ENCODE measurements at places on chromosomes 12 and 14. TPM values are rescaled to one million over a fixed set of nuclear protein-coding genes. Genes with fewer than 3 reads are reported as not detected.

The TAS2R42 gene
- total RNA-seq = not detected

The PKP2 gene
- 4.2 TPM for total RNA-seq

GRCh38 chr12:28936711-28937110 lies 212.4 kb upstream of the FAR2 start:
- DNase-seq = no peak
- H3K36me3 ChIP-seq = no peaks in the 10 kb centered on the region
- H3K4me1 ChIP-seq = no peaks in the 10 kb centered on the region
- H3K27ac ChIP-seq = no peak overlapping the region
- H3K4me3 ChIP-seq = no peak overlapping the region
- no peaks in the 10 kb centered on the region for H3K27me3 ChIP-seq

DNA sequence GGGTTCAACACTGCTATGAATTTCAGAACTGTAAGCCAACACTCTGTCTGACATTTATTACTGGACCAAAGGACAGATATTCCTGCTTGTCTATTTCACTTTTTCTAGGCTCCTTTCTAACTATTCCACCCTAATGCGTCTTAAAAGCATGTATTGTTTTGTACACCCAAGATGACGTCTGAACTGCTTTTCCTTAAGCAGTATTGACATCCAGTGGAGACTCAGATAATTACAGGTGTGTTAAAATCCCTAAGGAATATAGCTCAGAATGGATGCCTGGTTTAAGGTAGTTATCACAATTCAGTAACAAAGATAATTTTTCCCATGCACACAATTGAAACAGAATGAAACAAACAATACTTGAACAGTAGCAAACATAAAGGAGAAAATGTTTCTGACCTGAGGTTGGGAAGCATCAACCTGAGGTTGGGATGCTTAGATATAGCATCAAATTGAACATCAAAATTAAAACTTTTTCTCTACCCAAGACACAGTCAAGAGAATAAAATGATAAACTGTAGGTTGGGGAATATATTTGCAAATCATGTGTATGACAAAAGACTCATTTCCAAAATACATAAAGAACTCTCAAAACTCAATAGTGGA lies 93.7 kb upstream of the PTPRR start:
- H3K27me3 ChIP-seq = no peaks in the 10 kb centered on the region
- no peaks in the 10 kb centered on the region for H3K4me1 ChIP-seq
- no peak for DNase-seq

GRCh38 chr14:104142136-104142945 lies 4.0 kb downstream of the KIF26A start:
- H3K27me3 ChIP-seq = peaks cover 23% of the 10 kb centered on the region
- peak; percentile 34 for DNase-seq
- no peak overlapping the region for H3K27ac ChIP-seq
- no peak overlapping the region for H3K4me3 ChIP-seq

DNA sequence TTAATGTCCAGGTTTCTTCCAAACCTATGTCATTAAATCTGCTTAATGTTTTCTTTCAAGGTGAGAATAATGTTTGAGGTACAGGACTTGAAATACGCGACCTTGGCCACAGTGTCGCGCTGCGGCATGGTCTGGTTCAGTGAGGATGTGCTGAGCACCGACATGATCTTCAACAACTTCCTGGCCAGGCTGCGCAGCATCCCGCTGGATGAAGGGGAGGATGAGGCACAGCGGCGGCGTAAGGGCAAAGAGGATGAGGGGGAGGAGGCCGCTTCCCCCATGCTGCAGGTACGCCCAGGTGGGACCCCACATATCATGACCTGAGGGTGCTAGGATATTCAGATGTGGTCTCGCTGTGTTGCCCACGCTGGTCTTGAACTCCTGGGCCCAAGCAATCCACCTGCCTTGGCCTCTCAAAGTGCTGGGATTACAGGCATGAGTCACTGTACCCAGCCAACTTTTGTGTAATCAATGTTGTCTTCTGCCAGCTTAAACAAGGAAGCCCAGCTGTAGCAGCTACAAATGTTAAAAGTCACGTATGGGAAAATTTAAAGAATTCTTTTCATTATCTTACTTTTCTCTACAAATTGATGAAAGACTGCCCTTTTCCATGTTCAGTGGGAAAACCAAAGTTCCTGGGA lies 50.8 kb downstream of the DYNC1H1 start:
- DNase-seq = no peak
- H3K27ac ChIP-seq = no peak overlapping the region
- peaks cover 97% of the 10 kb centered on the region for H3K36me3 ChIP-seq
- H3K4me1 ChIP-seq = no peaks in the 10 kb centered on the region

GRCh38 chr14:93375673-93376156 lies 28.7 kb downstream of the COX8C start:
- H3K27me3 ChIP-seq = no peaks in the 10 kb centered on the region
- H3K27ac ChIP-seq = no peak overlapping the region
- no peak for DNase-seq
- H3K4me1 ChIP-seq = no peaks in the 10 kb centered on the region
- H3K4me3 ChIP-seq = no peak overlapping the region

Measured in upper lobe of left lung (tissue), 6 donors.